ENCODE measurements at places on chromosomes 3 and 15.

DNA sequence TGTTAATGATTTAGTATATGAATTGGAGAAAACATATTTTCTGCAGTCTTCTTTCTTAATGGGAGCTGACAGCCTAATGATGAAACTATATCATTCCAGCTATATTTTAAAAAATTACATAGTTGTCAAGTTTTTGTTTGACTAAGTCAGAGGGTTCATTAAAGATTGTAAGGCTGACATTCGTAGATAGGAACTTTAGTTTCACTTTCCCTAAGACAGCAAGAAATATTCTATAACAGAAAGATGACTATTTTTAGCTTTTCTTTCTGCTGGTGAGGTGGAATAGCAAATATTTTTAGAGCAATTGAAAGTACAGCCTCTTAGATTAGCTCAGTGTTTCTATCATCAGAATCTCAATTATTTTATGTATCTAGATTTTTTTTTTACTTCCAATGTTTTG is 60.2 kb downstream of the PIAS1 start:
- no peak for DNase-seq

GRCh38 chr3:77267589-77267988 is 227.7 kb downstream of the ROBO2 start:
- no peak for DNase-seq

GRCh38 chr3:50675179-50676030 is 678 bp downstream of the DOCK3 start:
- DNase-seq = no peak

DNA sequence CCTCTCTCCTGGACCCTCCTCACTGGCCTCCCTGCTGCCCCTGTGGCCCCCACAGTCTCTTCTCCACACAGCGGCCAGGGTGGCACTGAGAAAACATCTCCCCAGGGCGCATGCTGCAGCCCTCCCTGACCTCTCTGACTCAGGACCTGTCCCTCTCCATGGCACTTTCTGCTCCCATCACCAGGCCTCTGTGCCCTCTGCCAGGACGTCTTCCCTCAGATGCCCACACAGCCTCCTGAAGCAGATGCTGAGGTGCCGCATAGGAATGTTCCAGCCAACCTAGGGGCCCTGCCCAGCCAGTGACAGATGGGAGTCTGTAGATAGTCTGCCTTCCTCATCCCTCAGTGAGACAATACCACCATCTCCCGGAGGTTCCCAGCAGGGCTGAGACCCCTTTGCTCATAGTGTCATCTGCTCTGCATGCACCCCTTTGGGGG is 8.7 kb downstream of the MYL3 start:
- no peak for DNase-seq

- DNase-seq = no peak
Measured at GRCh38 chr3:129940086-129940485, 34.4 kb upstream of the TRH start.

- DNase-seq = no peak
Measured at GRCh38 chr3:106768941-106769480, 608.2 kb upstream of the CCDC54 start.

- no peak for DNase-seq
Measured at GRCh38 chr15:93973287-93973686, 258.1 kb upstream of the MCTP2 start.

- DNase-seq = no peak
Measured at GRCh38 chr3:123749711-123750110, 134.4 kb downstream of the MYLK start.

DNA sequence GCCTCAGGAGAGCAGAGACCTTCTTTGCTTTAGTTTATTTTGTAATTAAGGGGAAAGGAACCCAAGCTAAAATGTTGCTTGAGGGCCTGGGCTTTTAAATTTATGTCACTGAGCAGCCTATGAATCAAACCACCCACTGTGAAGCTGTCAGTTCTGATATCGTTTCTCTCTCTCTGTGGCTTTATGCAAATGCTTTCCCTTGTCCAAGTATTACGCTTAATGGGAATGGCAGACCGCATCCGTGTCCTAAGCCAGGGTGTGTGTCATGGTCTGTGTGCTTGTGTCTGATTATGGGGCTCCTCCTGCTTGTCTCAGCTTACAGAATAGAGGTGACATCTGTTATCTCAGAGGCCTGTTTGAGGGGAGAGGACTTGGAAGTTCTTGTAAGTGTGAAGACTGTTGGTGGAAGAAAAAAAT is 82.4 kb downstream of the EBLN2 start:
- DNase-seq = no peak

- no peak for DNase-seq
Measured at GRCh38 chr15:63834500-63835210, 907 bp upstream of the HERC1 start.

DNA sequence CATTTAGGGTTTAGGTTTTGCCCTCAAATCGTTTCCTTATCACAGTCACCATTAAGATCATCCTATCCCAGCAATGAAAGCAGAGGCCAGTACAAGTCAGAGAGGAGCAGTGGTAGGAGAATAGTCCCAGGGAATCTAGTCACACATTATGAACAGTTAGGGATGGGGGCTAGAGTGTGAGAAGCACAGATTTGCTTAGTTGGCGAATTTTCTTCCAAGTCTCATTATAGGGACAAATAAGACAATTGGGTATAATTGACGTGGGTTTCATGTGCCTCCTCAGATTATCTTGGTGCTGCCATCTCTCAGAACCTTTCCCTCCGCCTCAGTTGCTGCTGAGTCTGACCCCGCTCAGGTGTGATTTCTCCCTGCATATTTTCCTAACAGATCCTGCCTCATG is 407.1 kb downstream of the SQOR start:
- no peak for DNase-seq

- no peak for DNase-seq
Measured at GRCh38 chr15:80572337-80572736, 122.8 kb upstream of the ABHD17C start.

- DNase-seq = no peak
Measured at GRCh38 chr15:74322558-74323180, 44.8 kb downstream of the CYP11A1 start.

GRCh38 chr3:106783231-106783630 is 594.0 kb upstream of the CCDC54 start:
- no peak for DNase-seq

DNA sequence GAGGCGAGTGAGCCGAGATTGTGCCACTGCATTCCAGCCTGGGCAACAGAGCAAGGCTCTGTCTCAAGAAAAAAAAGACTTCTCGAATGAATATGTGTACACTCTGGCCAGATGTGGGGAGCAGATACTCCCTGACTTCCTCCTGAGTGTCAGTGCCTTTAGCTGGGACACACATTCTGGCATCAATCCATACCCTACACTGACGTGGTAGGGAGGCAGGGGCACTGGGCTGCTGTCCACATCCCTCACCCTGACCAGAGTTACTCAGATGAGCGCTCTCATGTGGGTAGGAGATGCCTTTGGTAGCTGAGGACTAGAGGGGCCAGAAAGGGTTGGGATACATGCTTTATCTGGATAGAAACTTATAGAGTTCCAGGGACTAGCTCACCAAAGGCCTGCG is 15.6 kb downstream of the LIMD1 start:
- DNase-seq = no peak

- DNase-seq = no peak
Measured at GRCh38 chr3:36461597-36461996, 81.3 kb downstream of the STAC start.

DNA sequence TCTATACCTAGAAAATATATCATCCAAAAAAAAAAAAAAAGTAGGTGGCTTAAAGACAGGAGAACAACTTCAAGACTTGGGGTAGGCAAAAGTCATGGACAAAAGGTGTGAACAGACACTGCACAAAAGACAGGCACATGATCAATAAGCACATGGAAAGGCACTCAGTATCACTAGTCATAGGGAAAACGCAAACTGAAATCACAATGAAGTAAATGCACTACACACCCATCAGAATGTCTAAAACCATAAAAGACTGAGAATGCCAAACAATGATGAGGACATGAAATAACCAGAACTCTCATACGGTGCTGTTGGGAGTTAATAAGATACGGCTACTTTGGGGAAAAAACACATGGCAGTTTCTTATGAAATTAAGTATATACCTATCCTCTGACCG is 40.0 kb downstream of the CHSY1 start:
- no peak for DNase-seq
